ENCODE measurements at places on chromosomes 4 and X.
A peak's percentile ranks its signal among the peaks of the same experiment; 100 is the strongest.

- DNase-seq = no peak
These were observed 57.9 kb downstream of the CFAP299 start for GRCh38 chr4:80393246-80393969.

DNA sequence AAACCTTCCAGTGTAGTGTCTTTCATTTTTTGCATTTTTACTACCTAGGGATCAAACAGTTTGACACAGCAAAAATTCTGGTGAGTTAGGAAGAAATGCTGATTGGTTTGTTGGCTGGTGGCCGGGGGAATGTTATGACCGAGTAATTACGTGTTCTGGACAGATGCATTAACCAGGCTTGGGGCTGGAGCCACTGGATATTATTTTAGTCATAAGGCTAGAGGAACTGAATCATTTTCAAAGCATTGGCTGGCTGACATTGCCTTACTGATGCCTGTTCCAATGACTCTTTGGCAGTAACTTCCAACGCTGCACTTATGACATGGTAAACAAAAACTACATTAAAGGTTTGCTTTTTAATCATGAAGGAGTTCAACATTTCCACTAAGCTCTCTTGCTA, 84.6 kb downstream of the FBXO8 start:
- no peak for DNase-seq

GRCh38 chr4:152709675-152710438, 30.1 kb upstream of the TMEM154 start:
- DNase-seq = no peak

DNA sequence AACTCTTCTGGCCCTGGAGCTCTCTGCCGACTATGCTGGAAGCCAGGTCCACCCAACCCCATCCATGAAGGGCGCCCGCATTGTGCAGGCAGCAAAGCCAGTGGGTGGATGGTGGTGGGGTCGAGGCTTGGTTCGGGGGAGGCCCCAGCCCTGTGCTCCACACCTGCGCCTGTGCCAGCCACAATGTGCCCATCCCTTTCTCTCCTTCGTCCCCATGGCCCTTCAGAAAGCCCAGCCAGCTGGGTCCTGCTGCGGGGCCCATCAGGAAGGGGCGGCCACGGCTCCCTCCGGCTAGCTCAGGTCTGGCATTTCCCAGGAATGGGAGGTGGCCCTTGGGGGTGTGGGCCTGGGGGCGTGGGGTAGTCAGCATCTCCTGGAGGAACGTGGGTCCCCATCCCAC, 91.6 kb downstream of the HMX1 start:
- no peak for DNase-seq

- DNase-seq = no peak
These were observed 13.3 kb upstream of the TMEM271 start for GRCh38 chr4:589219-589963.

DNA sequence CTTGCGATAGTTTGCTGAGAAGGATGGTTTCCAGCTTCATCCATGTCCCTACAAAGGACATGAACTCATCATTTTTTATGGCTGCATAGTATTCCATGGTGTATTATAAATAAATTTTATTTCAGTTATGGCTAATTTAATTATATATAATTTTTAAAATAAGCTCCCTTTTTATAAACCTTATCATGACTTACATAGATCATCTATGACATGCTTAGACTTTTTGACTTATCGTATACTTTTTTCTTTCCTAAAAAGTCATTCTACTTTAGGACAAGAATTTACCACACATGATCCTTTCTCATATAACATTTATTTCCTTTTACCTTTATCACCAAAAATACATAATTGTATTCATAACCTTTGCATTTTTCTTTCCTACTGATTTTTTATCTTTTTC, 376.5 kb downstream of the CCSER1 start:
- no peak for DNase-seq

GRCh38 chr4:4416981-4417380, 30.1 kb downstream of the NSG1 start:
- no peak for DNase-seq

DNA sequence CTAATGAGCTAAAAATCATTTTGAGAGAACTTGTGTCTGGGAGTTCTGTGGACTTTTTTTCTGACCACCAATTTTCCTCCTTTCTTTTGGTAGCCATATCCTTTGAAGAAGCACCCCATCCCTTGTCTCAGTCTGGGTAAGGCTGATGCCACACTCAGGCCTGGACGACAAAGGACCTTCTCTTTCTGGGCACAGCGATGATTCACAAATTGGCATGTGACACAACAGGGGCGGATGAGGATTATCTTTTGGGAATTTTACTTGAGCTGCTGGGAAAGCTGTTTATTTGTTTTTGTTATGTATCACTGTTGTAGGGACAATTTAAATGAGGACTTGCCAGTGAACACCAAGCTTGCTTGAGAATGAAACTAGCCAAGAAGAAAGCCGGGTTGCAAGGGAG, 233.4 kb upstream of the HAND2 start:
- DNase-seq = no peak

DNA sequence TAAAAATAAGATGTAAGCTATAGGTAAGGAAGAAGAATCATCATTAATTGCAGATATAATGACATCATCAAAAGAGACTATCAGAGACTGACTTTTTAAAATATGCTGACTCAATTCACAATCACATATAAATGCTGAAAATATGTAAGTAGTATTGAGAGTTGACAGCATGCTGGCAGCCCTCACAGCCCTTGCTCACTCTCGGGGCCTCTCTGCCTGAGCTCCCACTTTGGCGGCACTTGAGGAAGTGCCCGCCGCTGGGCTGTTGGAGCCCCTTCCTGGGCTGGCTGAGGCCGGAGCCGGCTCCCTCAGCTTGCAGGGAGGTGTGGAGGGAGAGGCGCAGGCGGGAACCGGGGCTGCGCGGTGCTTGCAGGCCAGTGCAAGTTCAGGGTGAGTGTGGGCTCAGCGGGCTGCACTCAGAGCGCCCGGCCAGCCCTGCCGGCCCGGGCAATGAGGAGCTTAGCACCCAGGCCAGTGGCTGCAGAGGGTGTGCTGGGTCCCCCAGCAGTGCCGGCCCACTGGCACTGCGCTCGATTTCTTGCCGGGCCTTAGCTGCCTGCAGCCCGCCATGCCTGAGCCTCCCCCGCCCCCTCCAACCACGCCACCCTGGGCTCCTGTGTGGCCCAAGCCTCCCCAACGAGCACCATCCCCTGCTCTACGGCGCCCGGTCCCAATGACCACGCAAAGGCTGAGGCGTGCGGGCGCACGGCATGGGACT, 68.9 kb downstream of the RAB28 start:
- no peak for DNase-seq

GRCh38 chr4:159006202-159006601, 96.7 kb upstream of the RAPGEF2 start:
- no peak for DNase-seq

DNA sequence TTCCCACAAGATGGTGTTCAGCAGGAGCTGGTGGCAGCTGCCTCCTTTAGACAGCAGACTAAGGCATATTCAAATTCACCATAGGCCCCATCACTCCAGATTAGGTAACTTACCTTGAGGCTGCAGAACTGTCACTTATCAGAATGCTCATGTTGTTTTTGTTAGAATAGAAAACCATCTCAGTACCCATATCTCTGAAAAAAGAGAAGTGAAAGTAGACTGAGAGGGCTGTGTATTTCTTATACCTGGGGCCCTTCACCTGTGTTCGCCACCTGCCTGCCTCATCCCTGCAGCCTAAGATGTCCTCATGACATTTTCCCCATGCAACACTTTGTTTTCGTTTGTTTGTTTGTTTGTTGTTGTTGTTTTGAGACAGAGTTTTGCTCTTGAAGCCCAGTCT, 32.9 kb upstream of the SPRY1 start:
- DNase-seq = no peak

DNA sequence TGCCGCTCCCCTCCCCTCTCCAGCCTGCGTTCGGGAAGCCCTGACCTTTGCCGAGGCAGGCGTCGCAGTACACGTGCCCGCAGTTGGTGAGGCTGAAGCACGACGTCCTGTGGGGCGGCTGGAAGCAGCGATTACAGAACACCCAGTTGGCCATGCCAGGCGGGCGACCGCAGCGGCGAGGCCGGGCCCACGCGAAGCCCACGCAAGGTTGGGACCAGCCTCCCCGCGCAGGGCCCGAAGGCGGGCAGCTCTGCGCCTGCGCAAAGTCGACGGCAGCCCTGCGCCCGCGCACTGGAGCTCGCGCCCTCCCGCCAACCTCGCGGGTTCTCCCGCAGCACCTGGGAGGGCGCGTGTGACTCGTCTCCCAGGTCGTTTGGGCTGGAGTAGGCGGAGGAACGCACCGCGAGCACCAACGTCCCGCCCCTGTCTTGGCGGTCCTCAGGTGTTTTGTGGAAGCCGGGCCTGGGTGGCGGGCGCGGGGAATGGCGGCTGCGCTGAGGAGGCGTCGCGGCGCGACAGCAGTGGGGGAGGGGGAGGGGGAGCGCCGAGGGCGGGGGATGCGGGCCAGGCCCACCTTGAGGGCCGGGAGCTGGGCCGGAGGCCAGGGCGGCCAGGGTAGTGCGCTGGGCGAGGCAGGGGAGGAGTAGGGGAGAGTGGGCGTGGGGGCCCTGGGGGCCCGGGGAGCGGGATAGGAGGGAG, at the start of gene RNF212:
RNF212 (minus strand) TSS at position 254 of the 699 bp plus-strand sequence; CDS start at position 154, 100 bp downstream.
- no peak for DNase-seq

- DNase-seq = peak; percentile 18
These were observed 142.9 kb upstream of the MBNL3 start for GRCh38 chrX:132631579-132632232.
